Stimulated activated CD4-positive, alpha-beta T cell treated with anti-CD3 and anti-CD28 coated beads, Interleukin-12 subunit alpha, Interleukin-12 subunit beta, amount 100 ng/mL, for 4 hours (primary cell): ENCODE measurements at places on chromosomes 3 and 15.

- no peak for DNase-seq
Measured at GRCh38 chr3:106294121-106294520, 425.3 kb upstream of the CBLB start.

DNA sequence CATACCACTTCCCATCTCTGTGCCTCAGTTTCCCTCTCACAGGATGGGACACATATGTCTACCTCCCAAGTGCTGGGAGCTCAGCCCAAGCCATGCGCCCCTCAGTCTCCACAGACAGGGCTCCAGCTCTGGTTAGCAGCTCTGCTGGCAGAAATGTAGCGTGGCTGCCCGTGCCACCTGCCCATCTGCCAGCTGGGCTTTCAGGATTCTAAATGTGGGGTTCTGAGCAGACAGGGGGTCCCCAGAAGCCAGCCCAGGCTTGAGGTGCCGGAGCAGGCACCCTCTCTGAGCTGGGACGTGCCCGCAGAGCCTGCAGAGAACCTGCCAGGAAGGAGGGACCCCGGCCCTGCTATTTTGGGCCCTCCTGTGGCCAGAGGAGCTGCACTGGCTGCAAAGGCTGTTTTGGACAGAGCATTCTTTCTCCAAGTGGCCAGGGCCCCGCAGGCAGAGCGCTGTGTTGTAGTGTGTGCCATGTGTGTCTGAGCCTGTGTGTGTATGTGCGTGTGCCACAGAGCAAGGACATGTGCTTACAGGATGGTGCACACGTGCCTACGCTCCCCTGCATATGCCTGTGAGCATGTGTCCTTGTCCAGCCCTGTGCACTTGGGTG lies 31.7 kb downstream of the PSTPIP1 start:
- no peak for DNase-seq

- no peak for DNase-seq
Measured at GRCh38 chr15:57196865-57197264, 179.4 kb upstream of the CGNL1 start.

- no peak for DNase-seq
Measured at GRCh38 chr15:91561371-91562100, 292.0 kb upstream of the SLCO3A1 start.

- DNase-seq, result no peak
Measured at GRCh38 chr3:57943525-57944495, 64.4 kb upstream of the FLNB start.

- DNase-seq, result no peak
Measured at GRCh38 chr15:58212909-58213526, 74.8 kb downstream of the AQP9 start.

- DNase-seq, result no peak
Measured at GRCh38 chr3:45642731-45643152, 46.5 kb upstream of the SACM1L start.

- no peak for DNase-seq
Measured at GRCh38 chr3:31157893-31158620, 263.6 kb upstream of the GADL1 start.

DNA sequence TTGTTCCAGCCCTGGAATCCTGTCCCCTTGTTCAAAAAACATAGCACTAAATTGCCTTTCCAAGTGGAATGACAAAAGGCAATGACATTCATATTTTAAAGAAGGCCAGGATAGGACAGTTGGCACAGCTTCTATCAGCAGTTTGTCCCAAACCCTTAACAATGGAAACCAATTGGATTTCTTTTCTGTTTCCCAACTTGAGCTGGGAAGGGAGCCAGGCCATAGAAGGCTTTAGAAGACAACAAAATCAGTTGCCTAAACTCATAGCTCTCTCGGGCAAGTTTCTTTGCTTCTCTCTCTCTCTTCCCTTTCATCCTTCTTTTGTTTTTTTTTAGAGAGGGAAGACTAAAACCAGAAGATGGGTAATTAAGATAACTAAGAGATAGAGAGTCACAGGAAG lies 227.7 kb upstream of the TPRG1 start:
- DNase-seq, result no peak

GRCh38 chr15:47872208-47872607 lies 154.9 kb downstream of the SEMA6D start:
- DNase-seq, result no peak

- DNase-seq, result no peak
Measured at GRCh38 chr3:124745756-124746155, 15.5 kb downstream of the UMPS start.

GRCh38 chr3:135166266-135166825 lies 371.3 kb downstream of the EPHB1 start:
- DNase-seq, result no peak

DNA sequence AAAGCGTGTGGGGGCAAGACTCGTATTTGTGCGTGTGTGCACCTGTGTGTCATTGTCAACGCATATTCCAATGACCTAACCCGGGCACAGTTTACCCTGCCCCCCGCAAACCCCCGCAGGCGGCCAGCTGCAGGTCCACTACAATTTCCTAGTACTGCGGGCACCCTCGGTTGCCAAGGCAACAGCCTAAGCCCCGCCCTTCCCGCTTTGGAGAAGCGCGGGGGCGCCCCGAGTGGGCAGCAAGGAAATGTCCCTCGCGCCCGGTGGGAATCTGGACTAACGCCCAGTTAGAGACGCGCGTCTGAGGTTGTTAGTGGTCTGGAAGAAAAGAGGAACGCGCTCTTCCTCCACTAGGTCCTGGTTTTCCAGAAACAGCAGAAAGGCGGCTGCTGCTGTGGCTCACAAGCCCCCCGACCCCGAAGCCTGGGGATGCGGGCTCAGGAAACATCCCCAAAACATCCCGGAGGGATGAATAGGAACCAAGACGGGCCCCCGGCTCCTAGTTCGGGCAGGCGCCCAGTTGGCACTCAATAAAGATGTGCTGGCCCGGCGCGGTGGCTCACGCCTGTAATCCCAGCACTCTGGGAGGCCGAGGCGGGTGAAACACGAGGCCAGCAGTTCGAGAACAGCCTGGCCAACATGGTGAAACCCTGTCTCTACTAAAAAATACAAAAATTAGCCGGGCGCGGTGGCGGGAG lies 1.1 kb downstream of the ABHD14A start:
- no peak for DNase-seq

DNA sequence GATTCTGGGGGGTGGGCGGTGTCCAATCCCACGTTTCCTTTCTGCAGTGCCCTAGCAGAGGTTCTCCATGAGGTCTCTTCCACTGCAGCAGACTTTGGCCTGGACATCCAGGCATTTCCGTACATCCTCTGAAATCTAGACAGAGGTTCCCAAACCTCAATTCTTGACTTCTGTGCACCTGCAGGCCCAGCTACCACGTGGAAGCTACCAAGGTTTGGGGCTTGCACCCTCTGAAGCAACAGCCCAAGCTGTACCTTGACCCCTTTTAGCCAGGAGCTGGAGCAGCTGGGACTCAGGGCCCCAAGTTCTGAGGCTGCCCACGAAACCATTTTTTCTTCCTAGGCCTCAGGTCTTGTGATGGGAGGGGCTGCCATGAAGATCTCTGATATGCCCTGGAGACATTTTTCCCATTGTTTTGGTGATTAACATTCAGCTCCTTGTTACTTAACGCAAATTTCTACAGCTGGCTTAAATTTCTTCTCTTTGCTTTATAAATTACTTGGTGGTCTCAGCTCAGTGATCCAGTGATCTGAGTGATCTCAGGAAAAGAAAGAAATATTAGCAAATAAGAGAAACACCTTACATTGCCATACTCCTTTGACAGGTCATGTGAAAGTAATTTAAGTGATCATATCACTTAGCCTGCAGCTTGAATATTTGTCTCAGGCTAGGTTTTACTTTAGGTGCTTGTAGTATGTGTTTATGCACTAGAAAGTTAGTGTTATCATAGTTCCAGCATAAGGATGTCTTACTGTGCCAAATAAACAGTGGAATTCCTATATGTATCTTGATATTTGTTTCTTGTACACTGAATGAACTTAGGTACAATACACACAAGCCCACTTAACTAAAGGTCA lies 3.0 kb downstream of the SNAP23 start:
- no peak for DNase-seq

DNA sequence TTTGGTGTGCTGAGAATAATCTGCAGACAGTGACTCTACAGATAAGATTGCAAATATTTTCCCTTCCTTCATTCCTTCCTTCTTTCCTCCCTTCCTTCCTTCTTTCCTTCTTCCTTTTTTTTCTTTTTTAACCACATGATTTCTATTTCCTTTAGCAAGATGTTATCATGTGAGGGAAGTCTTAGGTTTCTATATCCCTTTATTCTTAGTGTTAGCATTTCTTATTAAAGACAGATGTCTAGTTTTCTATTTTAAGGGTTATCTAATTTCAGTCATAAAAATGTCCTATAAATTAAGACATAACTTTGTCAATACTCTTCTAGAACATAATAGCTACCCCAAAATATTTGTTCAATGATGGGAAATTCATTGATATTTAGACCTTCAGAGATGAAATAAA lies 470.9 kb downstream of the LPP start:
- DNase-seq, result no peak

DNA sequence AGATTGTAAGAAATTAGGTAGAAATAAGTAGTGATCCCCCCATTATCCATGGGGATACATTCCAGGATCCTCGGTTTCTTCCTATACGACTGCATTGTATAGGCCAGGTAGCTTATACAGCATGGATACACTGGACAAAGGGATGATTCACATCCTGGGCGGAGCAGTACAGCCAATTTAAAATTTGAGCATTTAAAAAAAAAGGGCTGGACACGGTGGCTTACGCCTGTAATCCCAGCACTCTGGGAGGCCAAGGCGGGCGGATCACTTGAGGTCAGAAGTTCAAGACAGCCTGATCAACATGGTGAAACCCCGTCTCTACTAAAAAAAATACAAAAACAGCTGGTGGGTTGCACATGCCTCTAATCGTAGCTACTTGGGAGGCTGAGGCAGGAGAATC lies 976 bp upstream of the ARGFX start:
- no peak for DNase-seq

DNA sequence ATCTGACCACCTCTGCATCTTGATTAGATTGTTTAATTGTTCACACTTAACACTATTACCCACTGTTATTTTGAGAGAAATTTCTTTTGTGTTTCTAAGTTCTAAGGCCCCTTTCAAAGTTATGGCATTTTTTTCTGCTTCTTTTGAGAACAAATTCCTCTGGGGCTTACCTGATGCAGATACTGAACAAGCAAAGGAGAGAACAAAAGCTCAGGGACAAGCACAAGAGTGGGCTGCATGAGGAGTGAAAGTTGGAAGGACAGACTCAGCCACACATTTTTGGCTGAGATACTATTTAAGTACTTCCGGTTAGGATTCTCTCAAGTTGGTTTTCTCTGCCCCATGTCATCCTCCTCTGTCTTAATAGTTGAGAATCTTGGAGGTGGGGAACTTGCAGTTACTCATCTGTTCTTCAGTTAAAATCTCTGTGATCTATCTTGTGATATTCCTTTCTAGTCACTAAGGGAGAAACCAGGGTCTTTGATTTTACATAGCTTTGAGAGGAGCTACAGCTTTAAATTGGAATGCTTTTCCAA lies 54.7 kb downstream of the CMTM6 start:
- no peak for DNase-seq

- DNase-seq, result no peak
Measured at GRCh38 chr3:119672776-119673175, 4.4 kb downstream of the COX17 start.

DNA sequence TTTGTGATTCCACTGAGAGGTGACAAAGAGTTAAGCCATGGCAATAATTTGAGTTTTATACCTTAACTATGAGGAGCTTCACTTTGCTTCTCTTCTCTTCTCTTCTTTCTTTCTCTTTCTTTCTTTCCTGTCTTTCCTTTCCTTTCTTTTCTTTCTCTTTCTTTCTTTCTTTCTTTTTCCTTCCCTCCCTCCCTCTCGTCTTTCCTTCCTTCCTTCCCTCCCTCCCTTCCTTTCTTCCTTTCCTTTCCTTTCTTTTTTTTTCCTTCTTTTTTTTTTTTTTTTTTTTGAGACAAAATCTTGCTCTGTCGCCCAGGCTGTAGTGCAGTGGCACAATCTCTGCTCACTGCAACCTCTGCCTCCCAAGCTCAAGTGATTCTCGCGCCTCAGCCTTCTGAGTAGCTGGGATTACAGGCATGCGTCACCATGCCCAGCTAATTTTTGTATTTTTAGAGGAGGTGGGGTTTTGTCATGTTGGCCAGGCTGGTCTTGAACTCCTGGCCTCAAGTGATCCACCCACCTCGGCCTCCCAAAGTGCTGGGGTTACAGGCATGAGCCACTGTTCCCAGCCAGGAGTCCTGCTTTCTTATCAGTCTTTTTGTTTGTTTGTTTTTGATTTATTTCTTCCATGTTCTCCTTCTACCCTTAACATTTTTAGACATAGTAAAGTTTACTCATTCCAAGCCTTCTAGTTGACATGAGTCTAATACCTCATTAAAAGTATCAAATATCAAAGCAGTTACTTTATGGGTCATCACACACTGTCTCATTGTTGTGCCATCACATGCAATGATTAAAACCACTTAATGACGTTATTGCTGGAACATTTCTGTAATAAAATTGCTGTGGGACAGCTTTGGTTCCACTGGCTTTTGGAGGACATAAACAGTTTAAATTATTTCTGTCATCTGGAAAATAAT lies 29.9 kb downstream of the SLC49A4 start:
- DNase-seq, result no peak

DNA sequence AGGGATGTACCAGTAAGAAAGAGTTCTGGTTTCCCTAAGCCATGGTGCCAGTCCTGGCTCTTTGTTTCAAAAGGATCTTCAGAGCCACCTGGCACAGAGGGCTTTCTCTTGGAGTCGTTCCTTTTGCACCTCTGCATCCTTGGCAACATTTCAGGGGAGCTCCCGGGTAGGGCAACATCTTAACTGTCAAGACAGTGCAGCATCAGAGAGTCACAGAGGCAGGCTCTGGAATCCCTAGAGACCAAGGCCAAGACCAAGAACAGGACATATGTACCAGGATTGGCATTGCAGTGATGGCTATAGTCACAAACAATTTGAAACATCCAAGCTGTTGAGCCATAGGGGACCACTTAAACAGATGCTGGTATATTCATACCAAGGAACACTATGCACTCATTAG lies 129.4 kb upstream of the ADPGK start:
- no peak for DNase-seq

GRCh38 chr3:17176757-17177156 lies 292.0 kb downstream of the PLCL2 start:
- no peak for DNase-seq

GRCh38 chr3:12234906-12235305 lies 54.0 kb upstream of the PPARG start:
- DNase-seq, result no peak

GRCh38 chr15:69624155-69624520 lies 171.5 kb downstream of the RPLP1 start:
- no peak for DNase-seq

DNA sequence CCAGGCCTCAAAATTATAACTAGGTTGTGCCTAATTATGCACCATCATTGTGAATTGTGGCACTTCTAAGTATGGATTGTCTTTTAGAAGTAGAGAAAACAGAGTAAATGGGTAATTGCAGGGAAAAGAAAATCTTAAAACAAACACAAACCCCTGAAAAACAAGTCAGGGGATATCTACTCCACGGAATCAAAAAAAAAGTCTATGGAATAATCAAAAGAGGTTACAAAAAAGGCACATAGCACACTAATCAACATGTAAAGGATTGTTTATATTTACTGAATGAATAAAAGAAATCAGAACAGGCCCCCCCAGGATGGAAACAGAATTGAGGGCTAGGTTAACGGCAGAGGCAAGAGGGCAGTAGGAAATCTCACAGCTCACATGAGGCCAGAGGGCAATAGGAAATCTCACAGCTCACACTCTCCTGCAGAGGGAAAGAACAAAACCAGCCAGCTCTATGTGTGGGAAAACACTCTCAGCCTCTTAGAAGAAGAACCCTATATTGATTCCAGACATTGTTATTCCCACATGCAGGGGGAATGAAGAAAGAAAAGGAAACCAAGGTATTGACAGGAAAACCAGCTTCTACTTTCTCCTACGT lies 72.7 kb upstream of the FNDC3B start:
- DNase-seq, result no peak

- DNase-seq, result no peak
Measured at GRCh38 chr3:153051427-153052095, 110.5 kb upstream of the RAP2B start.
